Activated CD8-positive, alpha-beta memory T cell treated with anti-CD3 and anti-CD28 coated beads for 4 hours (primary cell): ENCODE measurements at places on chromosomes 1 and 21.

GRCh38 chr21:35350965-35351364 lies 301.9 kb upstream of the RUNX1 start:
- no peak for DNase-seq

GRCh38 chr21:42806509-42807140 lies 72.7 kb downstream of the WDR4 start:
- no peak for DNase-seq

DNA sequence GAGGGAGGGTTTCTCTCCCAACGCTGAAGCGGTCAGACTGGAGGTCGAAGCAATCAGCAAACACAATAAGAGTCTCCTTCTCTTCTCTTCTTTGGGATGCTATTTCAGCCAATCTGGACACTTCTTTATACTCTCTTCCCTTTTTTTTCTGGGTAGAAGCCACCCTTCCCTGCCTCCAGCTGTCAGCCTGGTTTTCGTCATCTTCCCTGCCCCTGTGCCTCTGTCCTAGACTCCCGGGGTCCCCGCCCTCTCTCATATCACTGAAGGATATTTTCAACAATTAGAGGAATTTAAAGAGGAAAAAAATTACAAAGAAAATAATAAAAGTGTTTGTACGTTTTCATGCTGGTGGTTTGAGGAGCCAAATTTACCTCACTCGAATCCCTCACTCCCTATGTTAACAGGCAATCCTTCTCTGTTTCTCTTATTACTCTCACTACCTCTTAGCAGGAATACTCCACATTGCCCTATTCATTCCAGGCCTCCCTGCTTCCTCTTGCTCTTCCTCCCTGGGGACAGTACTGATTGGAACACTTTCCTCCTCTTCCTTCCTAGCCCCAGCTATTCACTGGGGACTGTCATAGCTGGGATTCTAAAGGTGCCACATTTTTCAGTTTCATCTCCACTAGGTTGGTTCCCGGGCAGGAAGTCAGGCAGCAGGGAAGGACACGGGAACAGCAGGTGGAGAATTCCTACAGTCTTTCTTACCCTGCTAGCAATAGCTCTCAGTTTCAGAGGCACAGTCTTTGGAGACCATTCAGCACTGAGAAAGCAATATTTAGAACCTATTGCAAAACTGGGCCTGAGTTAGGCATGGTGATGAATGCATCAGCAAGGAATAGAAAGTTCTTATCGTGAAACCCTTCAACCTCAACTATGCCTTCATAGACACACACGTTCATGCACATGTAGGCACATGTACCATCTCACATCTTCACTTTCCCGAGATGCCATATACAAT lies 288.0 kb downstream of the PBX1 start:
- DNase-seq: no peak

GRCh38 chr1:26281091-26281958 lies 1.4 kb downstream of the SH3BGRL3 start:
- DNase-seq: no peak

GRCh38 chr1:117171900-117172511 lies 38.7 kb downstream of the VTCN1 start:
- no peak for DNase-seq

DNA sequence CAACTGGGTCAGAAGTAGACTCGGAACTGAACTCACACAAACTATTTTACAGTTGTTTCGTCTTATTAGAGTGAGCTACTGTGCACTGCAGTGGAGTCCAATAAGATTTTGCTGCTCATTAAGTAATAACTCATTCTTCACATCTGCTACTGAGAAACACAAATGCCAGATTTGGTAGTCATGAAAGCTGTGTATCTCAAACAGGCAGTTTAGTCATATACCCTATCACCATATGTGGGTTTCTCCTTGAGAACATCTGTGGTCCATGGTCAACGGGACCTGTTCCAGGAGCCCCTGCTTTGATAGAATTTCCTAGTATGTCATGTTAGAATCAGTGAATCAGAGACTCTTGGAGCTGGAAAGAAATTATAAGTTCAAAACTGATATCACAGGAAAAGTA lies 60.4 kb downstream of the ALG14 start:
- no peak for DNase-seq

GRCh38 chr21:34519016-34519415 lies 7.0 kb upstream of the KCNE1 start:
- no peak for DNase-seq

DNA sequence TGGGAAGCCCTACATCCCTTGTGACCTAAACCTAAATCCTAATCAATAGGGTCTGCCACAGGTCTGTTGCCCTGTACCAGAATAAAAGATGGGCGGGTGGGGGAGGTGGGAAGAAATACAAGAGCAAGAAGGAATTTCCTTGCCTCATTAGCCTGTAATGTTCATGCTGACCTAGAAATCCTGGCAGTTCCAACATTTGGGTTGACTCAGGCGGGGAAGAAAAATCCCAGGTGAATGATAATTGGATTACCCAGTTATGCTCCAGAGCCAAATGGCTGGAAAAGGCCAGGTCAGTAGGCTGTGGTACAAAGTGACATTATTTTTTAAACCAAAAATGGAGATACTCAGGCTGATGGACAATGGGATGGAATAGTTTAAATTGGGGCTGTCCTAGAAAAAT lies 27.3 kb upstream of the A3GALT2 start:
- no peak for DNase-seq

GRCh38 chr21:45863267-45863666 lies 118.3 kb upstream of the COL6A1 start:
- no peak for DNase-seq

DNA sequence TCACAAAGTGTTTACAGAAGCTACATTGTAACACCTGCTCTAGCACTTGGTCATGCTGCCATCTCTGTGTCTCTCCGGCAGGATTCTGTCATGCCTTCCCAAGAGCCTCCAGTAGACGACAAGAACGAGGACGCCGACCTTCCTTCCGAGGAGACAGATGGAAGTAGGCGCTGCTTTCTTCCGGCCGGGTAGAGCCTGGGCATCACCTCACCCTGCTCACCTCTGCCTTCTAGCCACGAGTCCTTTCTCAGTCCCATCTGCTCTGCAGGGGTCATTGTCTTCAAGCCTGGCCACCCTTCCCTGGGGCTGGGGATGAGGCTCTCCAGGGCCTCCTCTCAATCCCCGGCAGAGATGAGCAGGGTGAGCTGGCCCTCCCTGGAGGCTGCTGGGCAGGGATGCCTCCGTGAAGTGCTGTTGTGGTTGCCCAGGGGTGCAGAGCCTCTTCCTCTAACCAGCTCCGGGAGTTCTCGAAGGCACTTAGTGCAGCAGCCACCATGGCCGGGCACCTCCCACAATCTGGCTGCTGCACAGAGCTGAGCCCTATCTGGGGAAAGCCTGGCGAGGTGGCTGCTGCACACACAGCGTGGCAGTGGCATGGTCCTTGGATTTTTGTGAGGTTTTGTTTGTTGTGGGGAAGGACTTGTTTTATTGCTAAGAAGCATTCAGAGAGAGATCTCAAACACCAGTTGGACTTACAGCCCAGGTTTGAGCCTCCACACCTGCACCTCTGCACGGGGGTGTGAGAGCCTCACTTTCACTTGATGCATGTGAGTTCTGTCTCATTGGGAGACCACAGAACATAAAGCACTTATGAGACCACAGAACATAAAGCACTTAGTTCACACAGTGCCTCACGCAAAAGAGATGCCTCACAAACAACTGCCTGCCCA lies 48.4 kb downstream of the FAAP20 start:
- DNase-seq: no peak
